T-cell (primary cell): ENCODE measurements at places on chromosomes 2 and 18.

DNA sequence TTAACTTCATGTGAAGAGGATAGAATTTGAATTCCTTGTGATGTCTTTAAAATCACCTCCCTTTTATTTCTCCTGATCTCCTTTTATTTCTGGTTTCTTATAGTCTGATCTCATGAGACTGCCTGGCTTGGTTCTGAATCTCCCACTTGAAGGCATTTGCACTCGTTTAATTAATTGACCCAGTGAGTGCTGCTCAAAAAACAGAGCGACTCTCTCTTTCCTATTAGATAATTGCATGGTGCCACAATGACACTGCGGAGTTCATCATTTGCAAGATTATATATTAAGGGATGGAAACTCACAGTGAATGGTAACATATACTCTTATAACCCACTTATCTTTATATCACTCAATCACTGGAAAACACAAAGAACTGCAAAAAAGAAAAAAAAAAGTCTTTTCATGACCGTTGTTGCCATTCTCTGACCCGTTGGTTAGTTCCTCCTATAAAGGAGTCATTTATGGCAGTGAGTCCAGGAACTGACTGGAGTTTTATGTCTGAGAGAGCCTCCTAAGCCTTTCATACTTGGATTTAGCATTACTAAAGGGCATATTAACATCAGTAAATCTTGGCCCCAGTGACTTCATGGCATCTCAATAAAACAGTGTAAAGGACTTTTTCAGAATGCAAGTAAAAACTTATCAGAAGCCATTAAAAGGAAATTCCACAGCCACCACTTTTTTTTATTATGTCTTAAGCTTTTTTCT, 103.3 kb upstream of the EPHA4 start:
- no peak for DNase-seq

DNA sequence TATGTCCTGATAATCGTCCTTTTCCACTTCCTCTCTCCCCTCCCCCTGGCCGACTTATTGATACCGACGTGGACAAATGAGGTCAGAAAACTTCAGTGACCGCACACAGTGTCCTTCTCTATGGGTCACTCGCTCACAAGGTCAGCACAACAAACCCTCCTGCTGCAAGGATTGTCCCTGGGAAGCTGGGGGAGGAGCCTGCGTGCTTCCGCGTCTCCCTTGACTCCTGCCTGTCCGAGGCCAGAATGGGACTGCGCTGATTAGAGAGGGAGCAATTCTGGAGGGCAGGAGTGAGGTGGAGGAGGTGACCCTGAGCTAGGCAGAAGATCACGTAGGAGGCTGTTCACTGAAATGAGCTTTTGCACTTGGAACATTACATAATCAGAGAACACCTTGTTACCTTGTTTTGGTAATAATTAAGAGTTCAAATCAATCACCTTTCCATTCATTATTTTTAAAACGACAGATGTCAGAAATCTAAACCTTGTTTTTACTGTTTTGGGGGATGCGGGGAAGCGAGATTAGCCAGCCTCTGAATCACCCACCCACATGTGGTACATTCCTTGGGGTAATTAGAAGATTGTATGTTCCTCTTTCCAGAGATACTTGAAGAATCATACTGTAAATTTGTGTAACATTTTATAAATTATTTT, 70.6 kb downstream of the CTAGE1 start:
- no peak for DNase-seq

DNA sequence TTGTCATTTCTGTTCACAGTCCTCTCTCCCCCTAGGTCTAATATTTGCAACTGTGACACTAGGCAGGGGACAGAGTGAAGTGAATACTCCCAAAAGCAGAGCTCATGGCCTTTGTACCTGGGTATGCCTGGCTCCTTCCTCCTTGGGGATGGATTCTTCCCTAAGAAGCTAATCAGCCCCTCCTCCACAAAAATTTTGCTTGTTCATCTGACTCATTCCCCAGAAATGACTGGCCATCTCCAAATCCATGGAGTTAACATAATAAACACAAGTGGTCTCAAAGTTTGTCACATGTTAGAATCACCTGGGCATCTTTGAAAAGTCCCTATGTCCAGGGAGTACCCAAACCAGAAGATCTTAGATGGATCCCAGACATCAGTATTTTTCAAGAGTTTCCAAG, 65.3 kb downstream of the SUCLG1 start:
- DNase-seq, result no peak

- no peak for DNase-seq
Measured at GRCh38 chr18:65725251-65726050, 25.4 kb upstream of the CDH7 start.

DNA sequence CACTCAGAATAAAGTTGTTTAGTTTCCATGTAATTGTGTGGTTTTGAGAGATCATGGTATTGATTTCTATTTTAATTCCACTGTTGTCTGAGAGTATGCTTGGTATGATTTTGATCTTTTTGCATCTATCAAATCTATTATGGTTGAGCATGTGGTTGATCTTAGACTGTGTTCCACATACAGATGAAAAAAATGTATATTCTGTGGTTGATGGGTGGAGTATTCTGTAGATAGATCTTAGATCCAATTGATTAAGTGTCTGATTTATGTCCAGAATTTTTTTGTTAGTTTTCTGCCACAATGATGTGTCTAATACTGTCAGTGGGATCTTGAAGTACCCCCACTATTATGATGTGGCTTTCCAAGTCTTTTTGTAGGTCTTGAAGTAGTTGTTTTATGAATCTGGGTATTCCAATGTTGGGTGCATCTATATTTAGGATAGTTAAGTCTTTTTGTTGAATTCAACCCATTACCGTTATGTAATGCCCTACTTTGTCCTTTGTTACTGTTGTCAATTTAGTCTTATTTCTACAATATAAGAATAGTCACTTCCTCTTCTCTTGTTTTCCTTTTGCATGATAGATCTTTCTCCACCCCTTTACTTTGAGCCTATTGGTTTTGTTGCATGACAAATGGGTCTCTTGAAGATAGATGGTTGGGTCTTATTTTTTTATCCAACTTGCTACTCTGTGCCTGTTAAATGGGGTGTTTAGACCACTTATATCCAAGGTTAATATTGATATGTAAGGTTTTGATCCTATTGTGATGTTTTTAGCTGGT, 101.8 kb downstream of the TRABD2A start:
- DNase-seq, result no peak

DNA sequence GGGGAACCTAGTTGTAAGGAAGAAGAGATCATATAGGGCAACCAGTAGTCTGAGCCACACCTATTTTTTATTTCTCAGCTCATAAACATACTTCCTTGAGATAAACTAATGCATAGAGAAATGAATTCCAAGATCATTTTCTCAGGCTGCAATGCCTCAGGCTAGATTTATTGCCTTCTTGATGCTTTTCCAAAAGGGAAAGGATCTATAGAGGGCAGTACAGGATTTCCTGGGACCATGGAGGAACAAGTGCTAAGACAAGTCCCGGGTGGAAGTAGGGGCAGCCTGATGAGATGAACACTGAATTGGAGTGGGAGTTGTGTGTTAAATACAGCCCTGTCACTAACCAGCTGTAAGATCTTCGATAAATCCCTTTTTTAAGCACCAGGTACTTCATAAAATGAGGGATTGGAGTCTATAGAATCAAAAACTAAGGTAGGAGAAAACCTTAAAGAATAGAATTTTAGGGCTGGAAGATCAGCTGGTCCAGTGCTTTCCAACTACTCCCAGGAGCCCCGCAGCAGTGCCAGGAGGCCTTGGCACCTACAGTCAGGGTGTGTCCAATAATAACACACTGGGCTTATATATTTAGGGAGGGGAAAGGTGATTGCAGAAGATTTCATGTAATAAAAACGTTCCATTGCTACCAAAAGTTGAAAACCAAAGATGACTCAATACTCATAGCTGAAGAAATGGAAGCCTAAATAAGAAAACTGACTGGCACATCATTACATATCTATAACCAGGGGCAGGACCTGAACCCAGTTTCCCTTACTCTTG, 58.1 kb downstream of the SERTAD2 start:
- no peak for DNase-seq

DNA sequence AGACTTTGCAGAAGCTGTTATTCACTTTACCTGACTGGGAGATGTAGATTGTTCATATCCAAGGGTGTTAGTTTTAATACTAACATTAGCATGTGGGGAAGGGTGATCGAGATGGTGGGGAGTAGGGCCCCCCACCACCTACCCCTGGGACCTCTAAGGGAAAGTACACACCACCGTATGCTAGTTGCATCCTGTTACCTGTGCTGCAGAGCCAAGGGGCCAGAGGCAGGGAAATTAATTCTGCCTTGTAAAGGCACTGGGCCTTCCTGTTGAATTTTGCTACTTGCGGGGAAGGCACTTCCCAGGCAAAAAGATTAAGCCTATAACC, 9.0 kb downstream of the STEAP3 start:
- DNase-seq, result no peak

DNA sequence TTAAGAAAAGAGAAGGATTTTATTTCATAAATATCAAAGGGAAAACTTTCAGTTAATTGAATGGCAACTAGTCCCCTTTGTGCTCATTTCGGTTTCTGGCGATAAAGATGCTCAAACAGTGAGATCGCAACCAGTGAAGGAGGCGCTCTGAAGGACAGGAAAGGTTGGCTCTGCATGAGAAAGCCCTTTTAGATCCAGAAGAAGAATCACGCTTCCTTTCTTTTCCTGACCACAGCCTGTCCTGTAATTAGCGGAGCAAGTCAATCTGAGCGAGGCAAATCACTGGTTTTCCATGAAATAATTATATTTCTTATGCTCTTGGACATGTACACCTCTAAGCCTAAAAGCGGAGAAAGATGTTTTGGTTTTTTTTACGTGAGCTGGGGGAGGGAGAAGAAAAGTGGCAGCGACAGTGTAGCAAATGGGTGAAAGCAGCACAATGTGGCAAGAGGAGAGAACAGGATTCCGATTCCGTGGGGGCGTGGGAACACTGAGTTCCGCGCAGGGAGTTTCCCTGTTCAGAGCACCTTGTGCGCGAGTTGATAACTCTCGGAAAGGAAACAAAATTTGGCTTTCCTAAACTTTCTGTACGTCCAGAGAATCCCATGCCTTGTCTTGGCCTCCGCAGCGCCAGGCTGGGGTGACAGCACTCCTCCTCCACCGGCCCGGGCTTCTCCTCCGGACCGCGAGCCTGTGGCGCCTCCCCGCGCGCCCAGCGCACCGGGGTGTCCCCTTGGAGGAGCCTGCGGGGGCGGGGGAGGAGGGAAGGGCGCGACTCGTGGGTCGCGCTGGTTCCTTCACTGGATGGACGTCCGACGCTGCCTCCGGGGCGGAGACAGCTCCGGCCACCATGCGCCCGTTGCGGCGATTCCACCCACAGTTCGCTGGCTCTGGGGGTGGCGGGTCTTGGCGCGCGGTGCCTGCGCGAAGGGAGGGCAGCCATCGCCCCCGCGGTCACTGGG, 620 bp upstream of the SLC9A2 start:
- DNase-seq, result no peak

GRCh38 chr18:30682672-30683071, 359.9 kb downstream of the DSC3 start:
- no peak for DNase-seq

DNA sequence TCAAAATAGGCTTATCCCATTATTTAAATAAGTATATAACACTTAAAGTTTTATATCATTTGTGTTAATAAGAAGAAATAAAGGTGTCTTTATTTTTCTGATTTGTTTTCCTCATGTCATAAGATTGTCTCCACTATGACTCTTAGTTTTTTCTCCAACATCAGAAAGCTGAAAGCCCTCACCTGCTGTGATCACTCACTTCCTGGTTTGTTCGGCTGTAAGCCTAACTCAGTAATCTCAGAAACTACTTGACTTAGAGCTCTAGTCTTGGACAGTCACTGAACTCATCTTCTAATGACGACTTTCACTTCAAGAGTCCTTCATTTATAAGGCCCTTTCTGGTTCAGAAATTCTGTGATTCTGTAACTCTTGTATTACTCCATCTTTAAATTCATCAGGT, 311.0 kb downstream of the ZEB2 start:
- DNase-seq, result no peak

- DNase-seq, result no peak
Measured at GRCh38 chr2:83615511-83615910, 843.6 kb downstream of the SUCLG1 start.

DNA sequence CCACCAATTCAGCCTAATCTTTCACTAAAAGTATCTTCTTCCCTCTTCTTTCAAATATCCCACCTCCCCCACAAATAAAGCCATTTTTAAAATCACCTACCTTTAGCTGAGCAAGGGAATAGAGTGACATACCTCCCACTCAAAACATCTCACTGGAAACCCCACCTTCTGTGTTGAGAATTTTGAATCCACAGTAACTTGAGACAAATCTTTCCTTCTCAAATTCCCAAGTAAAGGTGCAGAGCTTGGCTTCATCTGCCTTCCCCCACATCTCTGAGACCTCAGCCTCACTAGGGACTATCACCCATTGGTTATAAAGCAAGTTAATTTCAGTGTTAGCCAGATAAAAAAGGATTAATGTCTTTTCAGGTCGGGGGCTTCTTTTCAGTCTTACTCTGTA, 180.4 kb downstream of the INO80D start:
- DNase-seq, result no peak

DNA sequence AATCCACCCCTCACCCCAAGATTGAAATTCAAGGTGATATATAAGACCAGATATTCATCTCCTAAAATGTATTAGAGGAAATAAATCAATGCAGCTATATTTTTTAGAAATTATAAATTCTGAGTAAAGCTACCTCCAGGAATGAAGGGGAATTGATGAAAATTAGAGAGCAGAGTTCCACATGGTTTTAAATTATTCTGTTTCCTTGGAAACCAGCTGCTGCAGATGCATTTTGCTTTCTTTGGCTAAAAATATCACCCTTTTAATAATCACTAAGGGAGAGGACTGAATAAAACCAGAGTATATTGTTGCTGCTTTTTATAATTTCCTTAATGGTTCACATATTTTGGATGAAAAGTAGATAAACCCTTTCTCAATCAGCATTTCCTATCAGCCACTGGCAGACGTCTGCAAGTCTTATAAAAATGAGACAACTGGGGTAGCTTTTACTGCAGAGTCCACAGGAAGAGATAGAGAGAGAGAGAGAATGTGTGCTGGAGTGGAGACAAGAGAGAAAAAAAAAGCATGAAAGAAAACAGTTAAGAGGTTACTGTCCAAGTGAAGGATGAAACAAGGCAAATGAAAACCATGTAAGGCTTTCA, 2.0 kb downstream of the CSRNP3 start:
- DNase-seq, result no peak

GRCh38 chr2:69731147-69731970, 10.6 kb upstream of the ANXA4 start:
- no peak for DNase-seq
